ENCODE measurements at places on chromosomes 11 and 22.

DNA sequence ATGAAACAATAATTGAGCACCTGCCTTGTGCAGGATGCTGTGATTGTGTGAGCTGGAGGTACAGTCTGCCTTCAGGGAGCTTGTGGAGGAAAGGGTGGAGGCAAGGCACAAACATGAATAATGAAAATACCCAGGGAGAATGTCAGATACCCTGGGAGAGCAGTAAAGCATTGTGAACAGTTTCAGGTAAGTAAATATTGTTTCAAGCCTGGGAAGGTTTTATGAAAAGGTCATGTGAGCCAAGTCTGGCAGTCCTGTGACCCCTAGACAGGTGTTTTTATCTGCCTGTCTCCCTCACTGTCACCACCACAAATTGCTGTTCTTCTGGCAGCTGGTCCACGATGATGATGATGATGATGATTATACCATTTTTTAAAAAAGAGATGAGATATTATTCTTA, 32.0 kb downstream of the SPECC1L start:
- no peak for DNase-seq

- no peak for DNase-seq
Observed at GRCh38 chr11:72333661-72334060, 89.7 kb upstream of the PHOX2A start.

DNA sequence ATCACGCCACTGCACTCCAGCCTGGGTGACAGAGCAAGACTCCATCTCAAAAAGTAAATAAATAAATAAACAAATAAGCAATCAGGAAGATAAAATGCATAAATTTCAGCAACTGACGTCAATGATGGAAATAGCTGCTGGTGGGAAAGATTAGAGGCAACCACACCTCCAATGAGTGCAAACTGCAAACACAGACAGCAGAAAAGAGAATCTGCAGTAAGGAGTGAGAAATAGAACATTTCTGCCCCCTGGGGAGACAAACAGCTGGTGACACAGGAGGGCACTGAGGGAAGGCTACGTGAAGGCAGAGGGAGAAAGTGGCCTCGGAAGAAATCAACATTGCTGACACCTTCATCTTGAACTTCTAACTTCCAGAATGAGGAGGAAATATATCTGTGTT, 6.5 kb downstream of the PI4KA start:
- DNase-seq, result no peak

DNA sequence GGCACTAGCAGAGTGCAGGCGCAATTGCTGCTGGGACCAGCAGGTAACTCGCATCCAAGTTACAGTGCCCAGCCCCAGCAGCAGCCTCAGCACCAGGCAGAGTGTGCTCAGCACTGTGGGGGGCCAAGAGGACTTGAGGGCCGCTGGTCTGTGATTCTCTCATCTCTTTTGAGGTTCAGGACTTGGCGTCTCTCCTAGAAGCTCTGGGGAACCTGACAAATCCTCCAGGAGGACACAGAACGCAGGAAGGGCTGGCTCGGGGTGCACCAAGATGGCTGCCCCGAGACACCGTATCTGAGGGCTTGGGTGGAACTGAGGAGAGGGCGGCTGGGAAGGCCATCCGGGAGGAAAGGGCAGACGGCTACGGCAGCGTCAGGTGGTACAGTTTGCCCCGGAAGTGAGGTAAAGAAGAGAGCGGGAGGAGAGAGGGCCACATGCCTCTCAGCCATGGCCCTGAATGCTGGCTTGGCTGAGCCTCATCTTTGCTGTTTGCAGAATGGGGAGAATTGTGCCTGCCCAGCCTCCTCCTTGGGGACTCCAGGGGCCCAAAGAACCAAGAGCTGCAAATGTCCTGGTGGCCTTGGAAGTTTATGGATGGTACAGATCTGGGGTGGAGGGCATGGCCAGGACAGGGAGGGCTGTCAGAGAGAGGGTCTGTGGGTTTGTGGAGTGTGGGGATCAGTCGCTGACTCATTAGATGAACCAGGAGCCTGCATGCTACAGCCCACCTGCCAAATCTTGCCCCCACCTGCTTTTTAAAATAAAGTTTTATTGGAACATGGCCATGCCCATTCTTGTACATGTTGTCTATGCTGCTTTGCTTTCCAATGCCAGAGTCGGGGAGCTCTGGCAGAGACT, 78.0 kb downstream of the MYEOV start:
- no peak for DNase-seq

- DNase-seq, result no peak
Observed at GRCh38 chr11:71502026-71502425, 25.0 kb upstream of the KRTAP5-7 start.

Measured in EL (cell line).